ENCODE measurements at places on chromosomes 4 and X.

GRCh38 chr4:146143888-146144287 is 31.6 kb upstream of the LSM6 start:
- DNase-seq: no peak

DNA sequence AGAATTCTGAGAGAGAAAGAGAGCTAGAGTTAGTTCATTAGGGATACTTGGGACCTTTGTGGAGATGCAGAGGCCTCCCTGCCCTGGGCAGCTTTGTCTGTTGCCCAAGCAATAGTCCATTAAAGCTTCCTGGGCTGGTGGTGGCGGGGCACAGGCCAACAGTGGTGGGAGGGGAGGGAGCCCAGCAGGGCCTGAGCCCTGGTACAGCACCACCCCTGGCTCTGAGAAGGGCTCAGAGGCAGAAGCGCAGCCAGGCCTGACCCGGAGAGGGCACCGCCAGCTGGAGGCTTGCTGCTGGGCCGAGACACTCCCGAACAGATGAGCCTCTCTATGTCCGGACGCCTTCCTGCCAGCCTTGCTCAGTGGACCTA is 65.3 kb downstream of the EFNB1 start:
- DNase-seq: no peak

DNA sequence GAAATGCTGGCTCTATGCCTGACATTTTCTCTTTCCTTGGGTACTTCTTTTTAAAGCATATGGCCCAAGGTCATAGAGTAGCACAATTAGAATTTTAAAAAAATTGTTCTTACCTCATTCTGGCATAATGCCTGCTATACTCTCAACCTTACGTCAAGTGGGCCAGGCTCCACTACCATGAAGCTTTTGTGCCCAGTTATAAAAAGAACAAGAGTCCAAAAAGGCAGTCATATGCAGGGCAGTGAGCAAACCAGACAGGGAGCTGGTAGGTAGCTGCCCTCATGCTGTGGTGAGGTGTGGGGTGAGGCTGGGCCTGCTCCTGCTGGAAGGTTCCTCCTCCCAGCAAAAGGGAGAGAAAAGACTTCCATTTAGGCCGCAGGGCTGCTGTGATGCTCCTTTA is 64.4 kb upstream of the UCP1 start:
- DNase-seq: no peak

- no peak for DNase-seq
These were observed 312.0 kb downstream of the CAMK2D start for GRCh38 chr4:113449410-113449974.

DNA sequence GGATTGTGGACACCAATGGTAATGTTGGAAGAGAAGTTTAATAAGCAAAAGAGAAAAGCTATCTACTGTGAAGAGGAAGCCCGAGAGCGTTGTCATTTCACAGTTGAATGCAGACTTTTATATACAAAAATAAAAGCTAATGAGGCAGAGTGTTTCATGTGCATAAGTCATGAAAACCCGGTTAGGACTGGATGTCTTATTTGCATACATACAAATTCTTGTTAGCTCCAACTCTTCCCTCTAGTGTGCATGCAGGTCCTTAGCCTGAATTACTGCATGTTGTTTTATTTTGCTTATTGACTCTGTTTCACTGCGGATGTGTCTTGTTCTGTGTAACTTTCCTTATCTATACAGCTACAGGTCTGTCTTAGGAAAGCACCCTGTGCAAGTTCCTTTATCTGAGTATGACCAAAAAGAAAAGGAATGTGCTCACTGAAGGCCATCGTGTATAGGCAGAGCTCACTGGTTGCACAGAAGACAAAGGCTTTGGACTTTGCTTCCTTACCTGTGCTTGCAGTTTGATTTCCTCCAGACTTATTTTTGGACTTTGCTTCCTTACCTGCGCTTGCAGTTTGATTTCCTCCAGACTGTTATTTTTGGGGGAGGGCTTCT is 25.1 kb upstream of the UGT2B11 start:
- no peak for DNase-seq

- no peak for DNase-seq
These were observed 10.3 kb upstream of the SLC10A4 start for GRCh38 chr4:48472794-48473193.

- no peak for DNase-seq
These were observed 216.2 kb upstream of the BMP3 start for GRCh38 chr4:80814266-80814665.

DNA sequence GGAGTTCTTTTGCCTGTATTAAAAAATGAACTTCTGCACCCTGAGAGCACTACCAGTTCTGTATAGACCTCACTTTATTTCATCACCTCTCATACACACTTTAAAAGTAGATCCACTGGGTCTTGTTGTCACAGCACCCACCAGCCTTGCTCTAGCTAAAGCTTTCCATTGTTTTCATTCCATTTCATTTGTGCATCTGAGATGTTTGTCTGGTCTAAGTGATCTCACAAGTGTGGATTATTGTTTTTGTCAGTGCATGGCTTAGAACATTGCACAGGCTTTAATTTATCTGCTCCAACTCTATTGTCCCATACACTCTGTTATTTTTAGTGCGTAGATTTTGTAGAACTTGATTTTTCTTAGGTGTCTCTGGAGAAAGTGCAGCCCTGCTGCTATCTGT is 1157.5 kb upstream of the PABPC4L start:
- DNase-seq: no peak

DNA sequence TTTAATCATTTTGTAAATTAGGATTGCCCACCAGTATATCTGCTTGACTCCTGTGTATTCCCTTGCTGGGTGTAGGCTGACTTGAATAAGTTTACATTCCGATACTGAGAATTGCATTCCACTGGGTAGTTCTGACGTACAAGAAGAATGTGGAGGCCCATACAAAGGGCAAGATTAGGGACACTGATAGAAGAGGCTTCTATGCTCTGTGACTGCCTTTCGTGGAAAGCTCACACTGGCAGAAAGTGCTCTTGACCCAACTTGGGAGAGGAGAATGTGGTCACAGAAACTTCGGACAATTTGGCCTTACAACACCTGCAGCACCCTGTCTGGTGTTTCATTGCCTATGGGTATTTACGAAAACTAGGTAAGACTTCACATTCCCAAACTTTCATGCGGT is 126.3 kb downstream of the RAPGEF2 start:
- no peak for DNase-seq

- peak; percentile 97 for DNase-seq
These were observed 89.2 kb upstream of the GPM6B start for GRCh38 chrX:13906093-13906492.

GRCh38 chrX:46152756-46153155 is 392.5 kb downstream of the ZNF674 start:
- no peak for DNase-seq

DNA sequence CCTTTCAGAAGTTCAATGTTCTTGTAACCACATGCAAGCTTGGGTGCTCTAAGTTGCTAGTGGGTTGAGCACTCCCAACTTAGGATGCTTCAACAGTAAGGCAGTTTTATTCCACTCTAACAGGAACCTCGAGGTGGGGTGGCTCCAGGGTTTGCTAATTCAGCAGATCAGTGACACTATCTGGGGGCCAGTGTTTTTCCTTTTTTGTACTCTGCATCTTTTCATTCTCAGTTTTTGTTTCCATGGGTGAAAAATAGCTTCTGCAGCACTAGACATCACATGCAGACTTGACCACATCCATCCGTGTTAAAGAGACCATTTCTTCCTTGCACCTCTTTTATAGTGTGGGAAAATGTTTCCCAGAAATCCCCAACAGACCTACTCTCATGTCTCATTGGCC is 497.6 kb downstream of the STIM2 start:
- no peak for DNase-seq

GRCh38 chrX:151082077-151082948 is 94.1 kb upstream of the GPR50 start:
- DNase-seq: peak; percentile 69

DNA sequence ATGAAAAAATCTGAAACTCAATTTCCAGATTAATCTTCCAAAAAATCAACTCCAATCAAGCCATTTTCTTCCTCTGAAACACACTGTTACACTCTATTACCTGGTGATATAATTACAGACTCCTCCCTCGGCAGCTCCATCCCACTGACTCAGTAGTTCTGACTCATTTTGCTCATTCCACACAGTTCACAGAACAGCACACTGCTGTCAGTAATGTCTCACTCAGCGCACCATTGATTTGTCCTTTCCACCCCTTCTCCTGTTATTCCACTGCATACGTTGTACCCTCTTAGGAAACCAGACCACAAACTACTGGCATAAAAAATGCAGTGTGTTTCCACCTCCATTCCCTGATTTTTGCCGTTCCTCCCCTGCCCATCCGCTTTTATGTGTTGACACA is 212.7 kb downstream of the SLIT2 start:
- DNase-seq: no peak

DNA sequence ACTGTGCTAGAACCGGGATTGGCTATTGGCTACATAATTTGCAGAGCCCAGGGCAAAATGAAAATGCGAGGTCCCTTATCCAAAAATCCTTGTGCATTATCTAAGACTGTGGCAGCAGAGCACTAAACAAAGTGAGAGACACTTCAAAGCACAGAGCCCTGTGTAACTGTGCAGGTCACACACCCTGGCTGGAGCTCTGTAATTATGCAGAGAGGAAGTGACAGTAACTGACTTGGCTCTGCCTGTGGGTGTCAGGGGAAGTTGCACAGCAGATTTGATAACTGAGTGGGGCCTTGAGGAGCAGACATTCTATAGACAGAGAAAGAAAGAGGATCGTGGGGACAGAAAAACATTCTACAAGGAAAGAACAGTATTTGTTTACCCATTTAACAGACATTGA is 173.5 kb upstream of the FMR1 start:
- no peak for DNase-seq

GRCh38 chr4:153221783-153222706 is 17.8 kb downstream of the TRIM2 start:
- peak; percentile 81 for DNase-seq

GRCh38 chr4:85556283-85556682 is 81.3 kb downstream of the ARHGAP24 start:
- no peak for DNase-seq

DNA sequence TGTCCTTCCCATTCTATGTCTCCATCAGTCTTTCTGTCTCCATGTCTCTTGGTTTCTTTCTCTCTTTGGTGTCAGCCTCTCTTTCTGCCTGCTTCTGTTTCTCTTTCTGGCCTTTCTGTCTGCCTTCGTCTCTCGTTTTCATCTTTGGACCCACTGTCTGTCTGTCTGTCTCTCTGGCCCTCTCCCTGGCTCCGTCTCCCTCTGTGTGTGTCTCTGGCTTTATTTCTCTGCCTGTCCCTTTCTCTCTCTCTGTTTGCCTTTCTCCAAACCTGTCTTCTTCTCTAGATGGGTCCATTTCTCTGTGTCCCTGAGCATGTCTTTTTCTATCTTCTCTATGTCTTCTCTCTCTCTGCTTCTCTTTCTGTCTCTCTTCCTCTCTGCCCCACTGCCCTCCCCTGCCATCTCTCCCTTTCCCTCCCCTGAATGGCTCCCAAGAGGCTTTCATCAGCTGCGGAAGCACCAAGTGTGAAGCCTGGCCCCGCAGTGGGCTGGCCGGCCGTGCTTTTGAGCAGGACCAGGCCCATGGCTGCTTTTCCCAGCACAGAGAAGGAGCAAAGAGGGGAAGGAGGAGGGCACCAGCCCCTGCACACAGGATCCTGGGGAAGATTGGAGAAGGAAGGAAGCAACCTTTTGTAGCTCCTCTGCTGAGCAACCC is 57.4 kb downstream of the PJA1 start:
- DNase-seq: no peak

GRCh38 chr4:110798687-110799086 is 175.8 kb upstream of the PITX2 start:
- no peak for DNase-seq

GRCh38 chrX:28609917-28610613 is 22.8 kb downstream of the IL1RAPL1 start:
- DNase-seq: no peak

- DNase-seq: no peak
These were observed 980 bp downstream of the AP1S2 start for GRCh38 chrX:15853586-15854079.

- no peak for DNase-seq
These were observed 1.6 kb downstream of the C4orf51 start for GRCh38 chr4:145681518-145681917.

GRCh38 chrX:30657196-30658161 is 4.3 kb downstream of the GK start:
- no peak for DNase-seq

DNA sequence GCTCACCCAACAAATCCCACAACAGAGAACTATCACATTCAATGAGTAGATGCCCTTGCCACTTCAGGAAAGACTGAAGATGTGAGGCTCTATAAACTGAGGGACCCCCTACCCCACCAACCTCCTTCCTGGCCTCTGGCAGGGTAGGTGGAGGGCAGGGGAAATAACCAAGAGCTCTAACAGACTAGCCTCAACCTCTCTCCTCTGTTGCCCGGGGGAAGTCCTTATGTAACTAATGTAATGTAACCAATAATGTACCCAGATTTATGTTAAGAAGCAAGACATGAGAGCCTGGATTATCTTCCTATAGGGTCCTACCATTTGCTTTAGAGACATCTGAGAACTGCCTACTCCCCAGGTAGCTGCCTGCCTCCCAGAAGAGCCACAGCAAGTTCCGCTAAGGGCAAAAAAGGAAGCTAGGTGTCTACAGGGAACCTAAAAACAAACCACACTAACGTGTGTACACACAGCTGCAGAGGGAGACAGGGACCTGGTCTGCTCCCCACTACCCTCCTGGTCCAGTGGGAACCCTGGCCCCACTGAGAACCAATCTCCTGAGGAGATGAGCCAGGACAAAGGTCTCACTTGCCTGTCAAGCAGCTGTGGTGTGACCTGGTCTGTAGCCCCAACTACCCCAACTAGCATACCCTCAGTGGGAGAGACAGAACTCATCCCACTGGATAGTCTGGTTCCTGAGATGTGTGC is 17.7 kb downstream of the OTUD5 start:
- no peak for DNase-seq

- DNase-seq: no peak
These were observed 147.6 kb downstream of the SH2D1A start for GRCh38 chrX:124493984-124494383.

- DNase-seq: peak; percentile 65
These were observed 408.2 kb downstream of the SMARCA1 start for GRCh38 chrX:129115104-129115503.

GRCh38 chr4:10066670-10067651 is 45.7 kb upstream of the SLC2A9 start:
- no peak for DNase-seq

DNA sequence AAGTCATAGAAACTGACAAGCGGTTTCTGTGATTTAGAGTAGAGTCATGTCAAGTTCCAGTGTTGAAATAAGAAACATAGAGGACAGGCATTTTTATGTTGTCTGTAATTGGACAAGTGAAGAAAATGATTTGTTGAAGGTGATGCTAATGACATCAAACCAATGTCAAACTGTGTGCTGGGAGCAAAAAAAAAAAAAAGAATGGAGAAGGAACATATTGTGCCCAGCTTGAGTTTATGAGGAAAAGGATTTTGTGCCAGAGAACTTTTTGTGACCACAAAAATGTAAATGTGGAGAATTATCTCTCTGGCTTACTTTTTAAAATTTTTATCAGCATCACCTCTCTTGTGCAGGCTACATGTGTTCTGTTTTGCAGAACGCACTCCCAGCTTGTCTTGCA is 495.7 kb downstream of the RAPGEF2 start:
- no peak for DNase-seq

GRCh38 chr4:39713691-39714090 is 15.8 kb downstream of the UBE2K start:
- DNase-seq: no peak
